Central memory CD8-positive, alpha-beta T cell (primary cell): ENCODE measurements at places on chromosomes 11 and 22.
A peak's percentile ranks its signal among the peaks of the same experiment; 100 is the strongest.

DNA sequence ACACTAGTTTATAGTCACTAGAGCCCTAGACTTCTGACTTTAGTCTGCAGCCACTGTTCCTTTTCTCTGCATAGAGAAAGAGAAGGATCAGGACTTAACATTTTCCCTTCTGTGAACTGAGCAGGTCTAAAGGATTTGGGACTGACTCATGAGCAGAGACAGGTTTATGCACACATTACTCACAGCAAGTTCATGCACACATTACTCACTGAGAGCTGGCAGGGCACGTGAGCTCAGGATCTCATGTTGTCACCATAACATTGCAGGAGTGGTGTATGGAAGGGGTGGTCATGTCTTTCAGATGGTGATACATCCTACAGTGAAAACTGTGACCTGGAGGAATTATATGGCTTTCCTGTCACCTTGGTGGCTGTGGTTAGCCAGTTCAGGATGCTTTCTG is 56.4 kb downstream of the CEP164 start:
- DNase-seq, result no peak
- H3K4me1 ChIP-seq, result no peaks in the 10 kb centered on the region
- H3K4me3 ChIP-seq, result no peak overlapping the region
- peaks cover 14% of the 10 kb centered on the region for H3K36me3 ChIP-seq

GRCh38 chr22:22856364-22856763 is 31.3 kb upstream of the IGLL5 start:
- H3K27me3 ChIP-seq, result no peaks in the 10 kb centered on the region
- DNase-seq, result no peak
- H3K36me3 ChIP-seq, result no peaks in the 10 kb centered on the region
- H3K27ac ChIP-seq, result no peak overlapping the region
- no peak overlapping the region for H3K4me3 ChIP-seq

GRCh38 chr11:4798427-4799183 is 5.6 kb downstream of the OR52R1 start:
- no peak for DNase-seq
- H3K4me1 ChIP-seq, result no peaks in the 10 kb centered on the region
- H3K4me3 ChIP-seq, result no peak overlapping the region
- H3K27me3 ChIP-seq, result no peaks in the 10 kb centered on the region
- no peak overlapping the region for H3K27ac ChIP-seq

GRCh38 chr11:97463891-97464290 is 1074.1 kb downstream of the JRKL start:
- H3K4me1 ChIP-seq, result no peaks in the 10 kb centered on the region
- H3K36me3 ChIP-seq, result no peaks in the 10 kb centered on the region
- DNase-seq, result no peak
- H3K4me3 ChIP-seq, result no peak overlapping the region

DNA sequence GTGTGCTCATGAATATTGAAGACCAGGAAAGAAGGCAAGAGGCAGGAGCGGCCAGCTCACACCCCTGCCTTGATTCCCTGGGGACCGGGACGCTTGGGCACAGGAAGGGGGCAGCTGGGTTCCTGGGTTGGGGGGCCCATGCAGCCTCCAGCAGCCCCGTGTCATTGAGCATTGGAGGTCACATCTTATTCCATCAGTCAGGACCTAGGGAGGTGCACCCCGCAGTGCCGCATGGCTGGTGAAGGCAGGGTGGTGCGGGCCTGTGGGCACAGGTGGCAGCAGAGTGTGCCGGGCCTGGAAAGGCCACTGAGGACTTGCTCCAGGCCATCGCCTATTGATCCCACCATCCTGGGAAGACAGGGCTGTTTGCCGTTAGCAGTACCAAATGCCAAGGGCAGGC is 116.3 kb upstream of the NECTIN1 start:
- H3K27ac ChIP-seq, result no peak overlapping the region
- peaks cover 28% of the 10 kb centered on the region for H3K27me3 ChIP-seq
- DNase-seq, result no peak
- H3K4me1 ChIP-seq, result no peaks in the 10 kb centered on the region

DNA sequence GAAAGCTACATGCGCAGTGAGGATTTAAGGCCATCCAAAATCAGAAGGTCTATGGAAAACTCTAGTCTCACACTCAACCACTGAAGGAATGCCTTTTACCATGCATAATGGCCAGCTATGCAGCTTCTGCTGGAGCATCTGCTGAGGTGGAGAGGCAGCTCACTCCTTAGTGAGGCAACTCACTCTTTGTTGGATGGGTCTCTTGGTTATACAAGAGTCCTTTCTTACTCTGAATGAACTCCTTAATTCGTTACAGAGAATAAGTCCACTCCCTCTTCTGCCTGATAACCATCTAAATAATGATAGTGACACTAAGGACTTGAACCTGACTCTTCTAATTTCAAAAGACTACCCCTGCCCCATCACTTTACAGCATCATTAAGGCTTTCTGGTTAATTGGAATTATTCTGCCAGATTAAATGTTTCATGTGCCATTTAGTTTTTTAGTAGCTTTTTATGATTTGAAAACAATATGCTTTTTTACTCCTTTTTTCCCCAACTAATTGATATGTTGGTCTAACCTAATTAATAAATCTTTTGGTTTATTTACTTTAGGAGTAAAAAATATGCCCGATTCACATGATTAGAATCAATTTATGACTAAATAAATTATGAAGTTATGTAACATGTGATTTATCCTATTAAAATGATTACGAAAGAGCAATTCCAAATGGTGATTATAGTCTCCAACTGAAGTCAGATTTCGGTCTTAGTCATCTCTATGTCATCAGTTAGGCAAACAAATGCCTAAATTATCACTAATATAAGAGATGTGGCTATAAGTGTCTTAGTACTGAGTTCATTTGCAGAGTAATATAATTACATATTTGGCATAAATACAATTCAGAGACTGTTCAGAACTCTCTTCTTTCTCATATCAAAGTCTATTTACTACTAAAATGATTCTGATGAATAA is 286.7 kb upstream of the CCDC90B start:
- no peak overlapping the region for H3K4me3 ChIP-seq
- no peak for DNase-seq
- H3K27me3 ChIP-seq, result no peaks in the 10 kb centered on the region
- peaks cover 2% of the 10 kb centered on the region for H3K36me3 ChIP-seq
- no peak overlapping the region for H3K27ac ChIP-seq
- no peaks in the 10 kb centered on the region for H3K4me1 ChIP-seq

- H3K27me3 ChIP-seq, result peaks cover 29% of the 10 kb centered on the region
- H3K36me3 ChIP-seq, result peaks cover 1% of the 10 kb centered on the region
- no peaks in the 10 kb centered on the region for H3K4me1 ChIP-seq
- no peak overlapping the region for H3K27ac ChIP-seq
- H3K4me3 ChIP-seq, result no peak overlapping the region
- no peak for DNase-seq
Observed at GRCh38 chr11:15204711-15205110, 90.0 kb downstream of the INSC start.

DNA sequence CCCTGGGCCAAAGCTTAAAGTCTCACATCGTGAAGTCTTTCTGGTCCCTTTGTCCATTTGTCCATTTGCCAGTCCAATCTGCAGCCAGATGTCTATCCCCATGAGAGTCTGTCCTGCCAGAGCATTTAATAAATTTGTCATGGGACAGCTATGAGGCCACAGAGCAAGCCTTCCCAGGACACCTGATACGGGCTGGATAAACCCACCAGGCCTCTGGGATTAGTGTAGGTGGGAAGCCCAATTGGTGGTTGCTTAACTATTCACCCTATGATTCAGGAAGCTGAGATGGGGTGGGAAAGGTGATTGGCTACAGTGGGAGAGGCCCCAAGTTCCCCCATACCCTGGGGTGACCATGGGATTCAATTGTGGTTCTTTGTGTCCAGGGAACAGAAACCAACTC is 39.9 kb downstream of the MYEOV start:
- no peak for DNase-seq
- no peaks in the 10 kb centered on the region for H3K27me3 ChIP-seq
- H3K4me1 ChIP-seq, result peaks cover 16% of the 10 kb centered on the region
- H3K36me3 ChIP-seq, result no peaks in the 10 kb centered on the region
- H3K4me3 ChIP-seq, result no peak overlapping the region

DNA sequence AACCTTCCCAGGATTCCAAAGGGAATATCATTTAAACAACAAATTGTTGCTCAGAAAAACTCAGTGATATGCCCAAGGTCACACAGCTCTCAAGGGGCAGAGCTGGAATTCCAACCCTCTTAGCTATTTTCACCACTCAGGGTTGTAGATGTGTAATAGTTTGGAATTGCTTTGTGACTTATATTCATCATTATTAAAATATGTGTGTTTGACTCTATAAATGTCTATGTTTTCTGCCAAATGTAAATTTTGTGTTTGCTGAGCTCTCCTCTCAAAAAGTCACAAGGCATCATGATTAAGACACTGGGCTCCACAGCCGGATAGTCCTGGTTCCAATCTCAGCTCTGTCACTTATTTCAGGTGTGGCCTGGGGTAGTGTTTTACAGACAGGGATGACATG is 407.3 kb downstream of the TMEM135 start:
- no peak overlapping the region for H3K27ac ChIP-seq
- peaks cover 2% of the 10 kb centered on the region for H3K36me3 ChIP-seq
- H3K4me1 ChIP-seq, result no peaks in the 10 kb centered on the region
- no peak overlapping the region for H3K4me3 ChIP-seq

- no peak overlapping the region for H3K27ac ChIP-seq
- H3K4me1 ChIP-seq, result peaks cover 5% of the 10 kb centered on the region
- H3K36me3 ChIP-seq, result no peaks in the 10 kb centered on the region
- no peak for DNase-seq
Observed at GRCh38 chr11:110088535-110089344, 4.5 kb upstream of the ZC3H12C start.

DNA sequence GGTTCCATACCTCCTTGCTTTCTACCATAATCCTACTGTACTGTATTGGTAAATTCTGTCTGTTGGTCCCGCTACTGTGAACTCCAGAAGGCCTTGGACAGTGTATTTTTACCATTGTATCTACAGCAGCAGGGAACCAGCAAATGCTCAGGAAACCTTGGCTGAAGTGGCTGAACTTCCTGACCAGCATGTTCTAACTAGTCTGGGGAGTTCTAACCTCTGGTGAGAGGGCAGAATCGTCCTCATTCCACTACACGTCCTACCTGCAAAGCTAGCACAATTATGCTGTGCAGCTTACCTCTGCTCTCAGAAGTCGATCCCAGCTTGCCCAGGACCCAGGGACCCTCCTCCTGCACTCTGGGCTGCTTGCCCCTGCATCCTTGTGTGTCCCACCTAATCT is 283.1 kb downstream of the TENM4 start:
- H3K27ac ChIP-seq, result no peak overlapping the region
- no peaks in the 10 kb centered on the region for H3K4me1 ChIP-seq
- no peaks in the 10 kb centered on the region for H3K27me3 ChIP-seq
- H3K36me3 ChIP-seq, result no peaks in the 10 kb centered on the region

GRCh38 chr11:128055576-128056217 is 531.7 kb downstream of the ETS1 start:
- peak overlapping the region; percentile 86 for H3K27ac ChIP-seq
- DNase-seq, result no peak
- H3K4me1 ChIP-seq, result peaks cover 33% of the 10 kb centered on the region
- H3K27me3 ChIP-seq, result no peaks in the 10 kb centered on the region
- H3K4me3 ChIP-seq, result peak overlapping the region; percentile 19

GRCh38 chr11:103849366-103849765 is 187.1 kb upstream of the DDI1 start:
- H3K4me1 ChIP-seq, result no peaks in the 10 kb centered on the region
- peaks cover 8% of the 10 kb centered on the region for H3K27me3 ChIP-seq
- H3K36me3 ChIP-seq, result peaks cover 2% of the 10 kb centered on the region
- H3K4me3 ChIP-seq, result no peak overlapping the region
- DNase-seq, result no peak
- no peak overlapping the region for H3K27ac ChIP-seq

GRCh38 chr11:122663764-122664163 is 8.2 kb downstream of the UBASH3B start:
- no peak overlapping the region for H3K27ac ChIP-seq
- H3K27me3 ChIP-seq, result no peaks in the 10 kb centered on the region
- peaks cover 67% of the 10 kb centered on the region for H3K4me1 ChIP-seq
- no peak overlapping the region for H3K4me3 ChIP-seq

DNA sequence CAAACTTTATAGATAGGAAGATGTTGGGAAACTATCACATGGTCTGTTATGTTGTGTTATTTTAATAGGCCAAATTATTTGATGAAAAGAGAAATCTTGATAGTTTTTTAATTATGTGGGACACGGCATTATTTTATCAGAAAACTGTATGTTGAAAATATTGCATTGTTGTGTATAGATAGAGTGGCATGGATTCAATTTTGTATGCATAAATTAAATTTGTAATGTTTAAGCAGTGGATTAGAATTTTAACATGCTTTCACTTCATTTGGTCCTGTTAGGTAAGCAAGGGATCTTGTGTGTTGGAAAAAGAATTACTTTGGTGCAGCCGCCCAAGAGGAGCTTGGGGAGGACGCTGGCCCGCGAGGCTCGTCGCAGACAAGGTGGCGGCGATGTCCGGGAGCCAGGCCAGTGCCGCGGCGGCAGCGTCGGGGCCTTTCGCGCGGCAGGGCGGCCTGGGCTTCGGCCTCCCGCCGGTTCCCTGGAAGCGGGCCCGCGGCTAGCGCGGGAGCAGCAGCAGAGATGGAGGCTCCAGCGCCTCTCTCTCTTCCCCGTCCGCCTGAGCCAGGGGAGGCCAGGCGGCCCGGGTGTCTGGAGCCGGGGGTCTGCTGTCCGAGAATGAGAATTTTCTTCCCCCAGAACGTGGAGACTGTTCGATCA is 82.7 kb downstream of the GGT1 start:
- H3K4me3 ChIP-seq, result no peak overlapping the region
- H3K27me3 ChIP-seq, result peaks cover 73% of the 10 kb centered on the region
- H3K27ac ChIP-seq, result no peak overlapping the region
- no peak for DNase-seq
- H3K4me1 ChIP-seq, result no peaks in the 10 kb centered on the region
- H3K36me3 ChIP-seq, result peaks cover 1% of the 10 kb centered on the region

DNA sequence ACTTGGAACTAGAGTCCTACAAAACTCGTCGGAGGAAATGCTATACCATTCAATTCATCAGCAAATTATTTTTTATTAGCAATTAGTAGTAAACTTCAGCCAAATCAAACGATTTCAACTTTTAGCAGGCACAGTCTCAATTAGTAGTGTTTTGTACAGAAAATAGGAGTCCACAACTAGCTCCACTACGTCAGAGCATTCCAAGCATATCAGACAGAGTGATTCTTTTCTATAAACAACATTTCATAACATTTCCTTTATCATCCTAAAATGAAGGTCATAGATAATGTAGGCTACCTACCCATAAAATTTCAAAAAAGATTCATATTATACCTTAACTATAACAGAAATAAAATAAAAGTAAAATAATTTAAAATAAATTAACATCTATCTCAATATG is 169.9 kb downstream of the KIF18A start:
- H3K4me3 ChIP-seq, result no peak overlapping the region
- DNase-seq, result no peak
- H3K4me1 ChIP-seq, result no peaks in the 10 kb centered on the region
- H3K27me3 ChIP-seq, result peaks cover 11% of the 10 kb centered on the region
- no peak overlapping the region for H3K27ac ChIP-seq
